ENCODE measurements at places on chromosomes 11 and 22.

- no peak for DNase-seq
Observed at GRCh38 chr11:59842316-59842715, 3.0 kb downstream of the CBLIF start.

DNA sequence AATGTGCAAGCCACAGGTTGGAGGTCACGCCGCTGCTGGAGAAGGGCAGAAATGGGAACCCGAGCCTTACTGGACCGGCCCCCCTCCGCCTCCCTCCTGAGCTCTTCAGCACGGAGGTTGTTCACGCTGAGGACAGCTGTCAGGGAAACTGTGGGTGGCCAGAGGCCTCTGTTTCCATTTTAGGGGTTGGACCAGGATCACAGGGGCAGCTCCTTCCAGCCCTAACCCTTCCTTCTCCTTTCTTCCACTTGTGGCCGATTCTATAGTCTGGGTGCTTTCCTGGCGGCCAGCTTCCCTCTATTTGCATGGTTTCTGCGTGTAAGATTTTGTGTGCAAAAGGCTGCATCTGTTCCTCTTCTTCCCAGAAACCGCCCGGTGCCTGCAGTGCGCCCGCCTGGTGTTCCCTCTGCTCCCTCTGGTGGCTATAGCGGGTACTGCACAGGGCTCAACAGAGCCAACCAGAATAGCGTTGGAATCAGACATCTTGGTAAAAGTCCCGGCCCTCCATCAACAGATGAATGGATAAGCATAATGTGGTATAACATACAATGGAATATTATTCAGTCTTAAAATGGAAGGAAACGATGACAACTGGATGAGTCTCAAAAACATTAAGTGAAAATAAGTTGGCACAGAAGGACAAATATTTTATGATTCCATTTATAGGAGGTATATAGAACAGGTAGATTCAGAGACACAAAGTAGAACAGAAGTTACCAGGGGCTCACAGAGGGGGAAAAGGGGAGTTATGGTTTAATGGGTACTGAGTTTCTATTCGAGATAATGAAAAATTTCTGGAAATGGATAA lies 8.4 kb upstream of the SLC22A8 start:
- DNase-seq: peak; percentile 85

DNA sequence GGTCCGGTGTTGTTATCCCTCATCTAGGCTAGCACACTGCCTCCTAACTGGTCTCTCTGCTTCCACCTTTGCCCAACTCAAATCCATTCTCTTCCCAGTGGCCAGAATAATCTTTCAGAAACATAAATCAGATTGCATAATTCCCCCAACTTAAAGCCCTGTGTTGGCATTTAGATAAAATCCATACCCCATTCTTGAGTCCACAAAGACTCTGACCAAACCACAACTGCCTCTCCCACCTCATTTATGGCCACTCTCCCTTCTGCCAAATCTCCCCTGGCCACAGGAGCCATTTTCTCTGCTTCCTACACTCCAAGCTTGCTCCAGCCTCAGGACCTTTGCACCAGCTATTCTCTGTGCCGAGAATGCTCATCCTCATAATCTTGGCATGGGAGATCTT lies 36.8 kb downstream of the IL18 start:
- DNase-seq: no peak

- no peak for DNase-seq
Observed at GRCh38 chr11:111601636-111601978, 642 bp upstream of the SIK2 start.

- no peak for DNase-seq
Observed at GRCh38 chr11:72618803-72619202, 55.4 kb downstream of the PDE2A start.

GRCh38 chr11:121829159-121829643 lies 286.8 kb downstream of the BLID start:
- no peak for DNase-seq

- DNase-seq: no peak
Observed at GRCh38 chr11:44471603-44472002, 93.9 kb upstream of the CD82 start.

- no peak for DNase-seq
Observed at GRCh38 chr11:102678022-102678421, 27.5 kb downstream of the MMP27 start.

GRCh38 chr22:20905415-20906386 lies 11.5 kb upstream of the CRKL start:
- DNase-seq: no peak

DNA sequence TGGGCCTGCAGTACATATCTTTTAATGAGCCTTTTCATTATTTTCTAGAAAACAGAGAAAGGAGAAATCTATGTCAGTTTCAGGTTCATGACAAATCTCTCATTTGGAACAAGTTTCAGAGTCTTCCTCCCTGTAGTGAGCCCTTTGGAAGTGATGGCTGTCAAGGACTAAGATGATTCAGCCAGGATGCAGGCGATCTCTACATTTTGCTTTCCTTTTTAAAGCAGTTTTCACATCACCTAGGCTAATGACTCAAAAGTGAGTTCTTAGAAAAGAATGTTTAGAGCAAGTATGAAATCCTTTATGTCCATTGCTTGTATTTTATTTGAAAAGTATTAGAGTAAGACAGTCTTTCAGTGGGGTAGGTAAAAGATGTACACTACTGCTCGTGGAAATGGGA lies 130.1 kb downstream of the TRPC6 start:
- DNase-seq: no peak

GRCh38 chr11:106714199-106714598 lies 304.1 kb downstream of the GUCY1A2 start:
- DNase-seq: no peak

DNA sequence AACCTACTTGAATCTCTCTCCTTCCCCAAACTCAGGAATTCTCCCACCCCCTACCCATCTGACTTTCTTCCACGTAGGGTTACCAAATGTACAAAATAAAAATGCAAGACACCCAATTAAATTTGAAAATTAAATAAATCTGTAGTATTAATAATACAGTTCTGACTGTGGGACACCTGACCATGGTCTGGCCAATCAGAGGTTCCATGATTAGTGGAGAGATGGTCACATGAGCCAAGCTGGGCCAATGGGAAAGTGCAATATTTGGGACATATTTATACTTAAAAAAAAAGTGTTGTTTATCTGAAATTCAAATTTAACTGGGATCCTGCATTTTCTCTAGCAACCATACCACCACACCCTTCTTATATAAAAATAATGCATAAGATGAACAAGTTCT lies 29.8 kb upstream of the ASPHD2 start:
- no peak for DNase-seq

DNA sequence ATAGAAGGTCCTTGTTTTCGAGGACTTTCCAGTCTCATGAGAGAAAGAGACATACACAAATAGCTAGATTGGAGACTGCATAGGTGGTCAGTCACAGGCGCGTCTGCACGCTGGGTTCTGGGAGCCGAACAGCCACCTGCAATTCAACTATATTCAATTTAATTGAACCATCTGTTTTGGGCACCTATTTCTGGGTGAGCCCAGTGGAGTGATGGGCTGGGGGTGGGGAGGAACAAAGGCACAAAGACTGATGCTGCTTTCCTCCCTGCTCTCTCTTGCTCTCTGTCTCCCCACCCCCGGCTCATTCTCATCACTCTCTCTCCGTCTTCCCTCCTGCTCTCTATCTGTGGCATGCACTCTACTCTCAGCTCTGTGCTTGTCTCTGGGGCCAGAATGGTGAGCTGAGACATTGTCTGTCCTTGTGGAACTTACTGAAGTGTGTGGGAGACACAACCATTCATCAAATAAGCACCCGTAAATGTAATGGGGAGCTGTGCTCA lies 48.1 kb upstream of the B3GAT1 start:
- no peak for DNase-seq

- DNase-seq: no peak
Observed at GRCh38 chr11:61736310-61736709, 16.1 kb upstream of the MYRF start.

DNA sequence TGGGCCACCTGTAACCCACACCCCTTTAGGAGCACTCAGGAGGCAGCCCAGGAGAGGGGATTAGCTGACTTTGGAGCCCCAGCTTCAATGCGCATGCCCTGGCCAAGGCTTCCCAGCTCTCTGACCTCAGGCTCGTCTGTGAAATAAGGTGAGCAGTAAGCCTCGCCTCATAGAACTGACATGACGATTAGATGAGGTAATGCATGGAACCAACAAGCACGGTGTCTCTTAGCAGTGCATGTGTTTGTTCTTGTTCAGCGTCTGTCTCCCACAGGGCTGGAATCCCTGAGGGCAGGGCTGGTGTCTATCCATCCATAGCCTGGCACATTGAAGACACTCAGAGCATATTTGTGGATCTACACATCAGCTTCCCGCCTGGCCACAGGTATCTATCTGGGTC lies 415.4 kb downstream of the MN1 start:
- DNase-seq: no peak

DNA sequence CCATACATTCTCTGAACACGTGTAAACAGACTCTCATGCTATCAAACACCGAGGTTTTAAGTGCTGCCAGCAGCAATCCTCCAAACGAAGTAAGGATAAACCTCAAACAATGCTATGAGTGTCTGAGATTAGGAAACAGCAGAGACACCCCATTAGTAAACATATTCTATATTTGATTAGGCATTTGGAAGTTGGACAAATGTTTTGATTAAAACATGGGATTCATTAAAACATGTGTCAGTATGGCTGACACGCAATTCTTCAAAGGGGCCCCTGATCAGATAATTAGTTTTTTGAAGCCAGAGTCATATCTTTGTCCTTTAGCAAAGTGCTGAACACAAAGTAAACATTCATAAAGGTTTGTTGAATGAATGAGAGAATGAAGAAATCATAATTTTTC lies 33.2 kb upstream of the BLID start:
- no peak for DNase-seq

GRCh38 chr11:120413480-120413879 lies 77.3 kb downstream of the ARHGEF12 start:
- no peak for DNase-seq

DNA sequence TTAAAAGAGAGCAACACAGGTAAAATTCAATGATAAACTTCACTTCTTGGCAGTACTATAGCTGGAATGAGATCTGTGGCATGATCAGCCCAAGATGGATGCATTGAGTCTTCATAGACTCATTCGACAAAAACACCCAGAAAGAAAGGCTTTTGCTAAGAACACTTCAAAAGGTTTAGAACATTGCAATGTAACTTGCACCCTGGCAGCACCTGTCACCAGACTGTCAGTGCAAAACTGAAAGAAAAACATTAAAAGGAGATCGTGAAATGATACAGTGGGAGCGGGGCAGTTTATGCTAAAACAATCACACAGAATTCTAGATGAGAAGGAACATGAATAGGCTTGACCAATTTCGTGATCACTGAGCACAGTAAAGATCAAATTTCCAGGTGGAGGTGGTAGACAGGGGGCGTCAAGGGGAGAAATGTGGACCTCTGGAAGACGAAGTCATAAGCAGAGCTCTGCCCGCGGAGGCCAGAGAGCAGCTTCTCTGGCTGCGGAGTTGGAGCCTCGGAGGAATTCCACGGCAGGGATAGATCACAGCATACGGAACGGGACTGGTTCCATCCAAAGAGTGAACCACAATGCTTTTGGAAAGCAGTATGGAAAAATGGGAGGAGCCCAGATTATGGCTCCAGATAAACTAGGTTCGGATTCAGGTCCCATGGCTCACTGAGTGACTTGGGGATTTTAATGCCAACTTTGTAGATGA lies 11.9 kb downstream of the VSIG10L2 start:
- DNase-seq: no peak

- DNase-seq: no peak
Observed at GRCh38 chr11:2717561-2718325, 17.9 kb upstream of the KCNQ1OT1 start.

GRCh38 chr11:26204101-26204500 lies 127.8 kb upstream of the ANO3 start:
- no peak for DNase-seq

GRCh38 chr11:22432291-22433093 lies 94.3 kb downstream of the SLC17A6 start:
- DNase-seq: no peak

- DNase-seq: no peak
Observed at GRCh38 chr11:29629286-29629685, 387.5 kb downstream of the KCNA4 start.

- DNase-seq: no peak
Observed at GRCh38 chr11:68329978-68330699, 17.7 kb downstream of the LRP5 start.

DNA sequence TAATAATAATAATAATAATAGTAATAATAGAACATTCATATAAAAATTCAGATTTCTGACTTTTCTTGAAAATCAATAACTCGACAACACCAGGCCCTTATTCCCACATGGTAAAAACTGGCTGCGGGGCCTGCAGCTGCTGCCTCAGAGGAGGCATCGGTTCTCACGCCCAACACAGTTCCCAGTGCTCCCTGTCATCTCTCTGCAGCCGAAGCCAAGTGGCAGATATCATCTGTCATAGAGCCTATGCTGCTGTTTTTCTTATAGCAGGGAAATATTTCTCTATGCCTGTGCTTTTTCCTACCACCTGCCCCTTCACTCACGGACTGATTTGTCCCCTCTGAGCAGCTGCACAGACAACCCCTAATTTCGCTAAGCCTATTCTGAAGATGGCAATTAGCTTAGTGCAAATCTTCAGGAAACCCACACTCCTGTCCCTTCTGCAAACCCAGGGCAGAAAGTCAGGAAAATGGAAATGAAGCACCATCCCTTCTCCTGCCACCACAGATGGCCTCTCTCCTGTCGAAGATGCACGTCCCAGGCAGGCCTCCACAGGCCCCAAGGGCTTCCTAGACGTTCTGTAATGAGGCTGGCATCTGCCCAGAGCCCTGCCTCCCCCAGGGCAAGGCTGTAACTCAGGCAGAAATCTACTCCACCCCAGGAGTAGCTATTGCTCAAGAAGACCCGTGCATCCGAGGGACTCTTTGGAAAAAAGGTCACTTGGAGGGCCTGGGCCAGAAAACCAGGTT lies 66.7 kb downstream of the SYN3 start:
- no peak for DNase-seq

GRCh38 chr11:47784785-47785381 lies 17.7 kb upstream of the FNBP4 start:
- DNase-seq: no peak

All from activated CD8-positive, alpha-beta memory T cell treated with anti-CD3 and anti-CD28 coated beads, Interleukin-2, amount 10 ng/mL, durations not matched to agents 7 days and 5 days (primary cell).